ENCODE measurements at places on chromosomes 13 and 19. TPM values are rescaled to one million over a fixed set of nuclear protein-coding genes. Genes with fewer than 3 reads are reported as not detected.

The PTGIR gene
- polyA plus RNA-seq = 1.2 TPM

The FCAR gene
- polyA plus RNA-seq = not detected

The RDH8 gene
- not detected for polyA plus RNA-seq

The VN1R2 gene
- polyA plus RNA-seq = not detected

The SHISA7 gene
- polyA plus RNA-seq = not detected

The ZNF536 gene
- 0.22 TPM for polyA plus RNA-seq

DNA sequence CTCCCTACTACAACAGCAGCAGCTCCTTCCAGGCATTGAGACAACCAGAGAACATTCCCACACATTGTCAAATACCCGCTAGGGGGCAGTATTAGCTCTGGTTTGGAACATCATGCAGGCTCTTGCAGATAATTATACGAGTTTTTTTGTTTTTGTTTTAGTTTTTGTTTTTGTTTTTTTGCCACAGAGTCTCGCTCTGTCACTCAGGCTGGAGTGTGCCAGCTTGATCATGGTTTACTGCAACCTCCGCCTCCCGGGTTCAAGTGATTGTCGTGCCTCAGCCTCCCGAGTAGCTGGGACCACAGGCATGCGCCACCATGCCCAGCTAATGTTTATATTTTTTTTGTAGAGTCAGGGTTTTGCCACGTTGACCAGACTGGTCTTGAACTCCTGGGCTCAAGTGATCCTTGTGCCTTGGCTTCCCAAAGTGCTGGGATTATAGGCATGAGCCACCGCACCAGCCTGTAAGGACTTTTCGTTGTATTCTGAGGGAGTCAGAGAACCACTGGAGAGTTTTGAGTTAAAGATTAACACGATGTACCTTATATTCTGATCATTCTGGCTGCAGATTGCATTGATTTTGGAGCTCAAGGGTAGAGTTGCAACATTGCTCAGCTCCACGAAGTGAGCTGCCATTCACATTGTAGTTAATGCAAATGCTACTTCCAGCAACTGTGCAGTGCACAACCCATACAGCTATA is 41.7 kb upstream of the CEACAM20 start:
- H3K36me3 ChIP-seq = no peaks in the 10 kb centered on the region
- no peak overlapping the region for H3K4me3 ChIP-seq
- no peaks in the 10 kb centered on the region for H3K27me3 ChIP-seq
- no peak for DNase-seq
- no peak overlapping the region for H3K27ac ChIP-seq
- H3K4me1 ChIP-seq = no peaks in the 10 kb centered on the region

DNA sequence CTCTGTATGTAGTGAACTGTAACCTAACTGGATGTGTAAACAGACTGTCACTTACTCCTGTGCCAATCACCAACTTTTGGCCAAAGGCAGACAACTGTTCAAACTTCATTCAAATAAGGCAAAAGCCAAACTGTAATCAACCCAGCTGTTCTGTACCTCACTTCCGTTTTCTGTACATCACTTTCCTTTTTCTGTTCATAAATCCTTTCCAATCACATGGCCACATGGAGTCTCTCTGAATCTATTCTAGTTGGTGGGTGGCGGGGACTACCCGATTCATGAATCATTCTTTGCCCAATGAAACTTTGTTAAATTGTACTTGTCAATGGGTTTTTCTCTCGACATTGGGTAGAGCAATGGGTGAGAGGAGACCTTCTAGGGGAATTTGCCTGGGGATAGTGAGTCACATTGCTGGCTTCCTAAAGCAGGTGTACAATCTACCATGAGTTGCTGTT is 178.3 kb upstream of the RFC3 start:
- no peaks in the 10 kb centered on the region for H3K27me3 ChIP-seq
- no peak overlapping the region for H3K4me3 ChIP-seq
- no peaks in the 10 kb centered on the region for H3K36me3 ChIP-seq
- no peak overlapping the region for H3K27ac ChIP-seq
- peaks cover 16% of the 10 kb centered on the region for H3K4me1 ChIP-seq
- DNase-seq = no peak

DNA sequence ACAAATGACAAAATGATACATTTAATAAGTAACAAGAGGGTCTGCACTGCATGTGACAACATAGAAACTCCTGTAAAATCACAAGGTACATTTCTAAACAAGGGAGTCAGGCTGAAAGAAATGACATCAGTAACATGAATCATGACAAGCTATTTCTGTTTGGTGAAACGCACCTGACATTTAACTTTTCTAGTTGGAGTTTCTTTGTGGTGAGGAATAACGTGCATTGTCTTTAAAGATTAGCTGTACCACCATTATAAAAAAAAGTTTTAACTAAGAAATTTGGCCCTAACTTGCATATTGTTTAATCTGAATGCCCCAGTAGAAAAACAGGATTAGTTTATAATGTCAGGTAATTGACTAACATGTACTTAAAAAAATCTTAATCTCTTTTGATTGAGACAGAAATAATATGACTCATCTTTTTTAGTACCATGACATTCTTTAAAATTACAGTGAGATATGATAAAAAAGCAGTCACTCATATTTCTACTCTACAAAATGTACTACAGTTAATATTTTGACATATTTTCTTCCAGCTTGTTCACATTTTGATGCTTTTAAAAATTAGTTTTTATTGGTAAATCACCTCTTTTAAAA is 418.2 kb downstream of the KLF12 start:
- no peak for DNase-seq
- no peak overlapping the region for H3K27ac ChIP-seq
- H3K27me3 ChIP-seq = no peaks in the 10 kb centered on the region
- peaks cover 27% of the 10 kb centered on the region for H3K36me3 ChIP-seq
- H3K4me1 ChIP-seq = no peaks in the 10 kb centered on the region

- no peak for DNase-seq
- H3K4me3 ChIP-seq = no peak overlapping the region
Observed at GRCh38 chr13:45564133-45564776, 51.3 kb downstream of the ERICH6B start.

- peaks cover 5% of the 10 kb centered on the region for H3K36me3 ChIP-seq
- DNase-seq = no peak
- no peaks in the 10 kb centered on the region for H3K27me3 ChIP-seq
- no peak overlapping the region for H3K27ac ChIP-seq
Observed at GRCh38 chr13:33144358-33144784, 128.1 kb downstream of the KL start.

GRCh38 chr13:113155982-113156655 is 2.3 kb upstream of the PROZ start:
- DNase-seq = no peak
- H3K36me3 ChIP-seq = no peaks in the 10 kb centered on the region
- no peak overlapping the region for H3K27ac ChIP-seq
- H3K4me1 ChIP-seq = peaks cover 11% of the 10 kb centered on the region
